ENCODE measurements at places on chromosomes 1 and 21.

GRCh38 chr1:164466001-164466421 lies 93.0 kb upstream of the PBX1 start:
- no peak for DNase-seq

DNA sequence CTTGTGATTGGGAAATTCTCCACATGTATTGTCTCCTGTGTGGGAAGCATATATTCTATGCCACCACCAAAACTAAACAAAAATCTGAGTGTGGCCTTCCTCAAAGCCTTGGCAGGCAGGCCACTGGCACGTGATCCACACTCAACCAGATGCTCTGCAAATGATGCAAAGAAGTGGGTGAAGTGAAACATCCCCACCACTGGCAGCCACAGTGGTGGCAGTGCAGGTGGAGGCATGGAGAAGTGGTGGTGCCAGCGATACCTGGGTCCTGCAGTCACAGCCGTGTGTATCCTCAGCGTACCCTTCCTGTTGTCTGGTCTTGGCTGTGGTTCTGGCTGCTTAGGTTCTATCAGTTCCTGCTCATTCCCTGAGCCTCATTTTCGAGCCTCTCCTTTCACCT lies 65.2 kb downstream of the PLPPR5 start:
- DNase-seq: no peak

DNA sequence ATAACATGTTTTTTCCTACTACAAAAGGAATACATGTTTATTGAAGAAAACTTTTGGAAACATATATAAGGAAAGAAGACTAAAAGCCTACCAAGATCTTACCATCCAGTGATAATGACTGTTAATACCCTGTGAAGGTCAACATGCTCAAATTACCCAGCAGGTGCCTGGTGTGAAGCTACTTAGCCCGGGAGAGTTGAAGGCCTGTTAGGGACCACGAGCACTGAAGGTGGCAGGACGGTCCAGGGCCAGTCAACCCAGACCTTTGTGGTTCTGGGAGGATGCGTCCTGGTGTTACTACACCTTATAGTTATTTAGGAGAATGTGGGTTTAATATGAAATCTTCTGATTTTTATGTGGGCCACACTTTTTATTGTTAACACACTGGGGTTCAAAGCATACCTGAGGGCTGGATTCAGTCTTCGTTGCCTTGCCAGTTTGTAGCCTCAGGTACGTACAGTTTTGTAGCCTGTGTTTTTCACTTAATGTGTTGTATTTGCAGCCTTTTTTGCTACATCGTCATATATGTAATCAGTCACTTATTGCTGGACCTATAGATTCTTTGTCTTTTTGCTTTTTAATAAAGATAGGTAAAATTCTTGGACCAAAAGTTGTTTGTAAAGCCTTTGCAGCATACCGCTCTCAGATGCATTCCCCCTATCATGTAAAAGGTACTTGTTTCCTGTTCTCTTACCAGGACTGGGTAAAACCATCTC lies 9.8 kb downstream of the ITSN1 start:
- no peak for DNase-seq

GRCh38 chr1:52368383-52369172 lies 2.6 kb upstream of the CC2D1B start:
- DNase-seq: no peak

DNA sequence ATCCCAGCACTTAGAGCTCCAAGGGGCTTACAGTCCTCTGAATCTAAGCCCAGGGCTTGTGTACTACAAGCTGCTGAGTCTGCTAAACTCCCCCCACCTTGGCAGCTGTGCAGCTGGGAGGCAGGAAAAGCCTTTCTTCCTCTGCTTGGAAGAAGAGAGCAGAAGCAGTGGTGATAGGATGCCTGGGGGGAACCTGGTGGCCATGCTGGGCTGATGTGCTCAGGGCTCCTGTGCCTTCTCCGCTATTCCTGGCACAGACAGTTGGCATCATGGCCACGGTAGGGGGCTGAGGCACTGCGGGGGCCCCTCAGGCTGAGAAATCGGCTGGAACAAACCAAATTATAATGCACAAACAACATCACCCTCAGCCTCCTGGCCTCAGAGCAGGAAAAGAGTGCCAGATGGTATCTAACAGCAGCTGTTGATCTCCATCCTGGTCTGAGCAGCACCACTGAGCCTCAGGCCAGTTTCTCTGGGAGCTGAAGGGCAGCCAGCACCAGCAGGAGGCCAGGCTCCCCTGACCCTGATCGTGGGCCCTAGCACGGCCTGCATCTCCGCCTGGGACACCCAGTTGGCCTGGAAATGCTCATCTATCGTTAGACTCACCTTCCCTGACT lies 35.8 kb downstream of the ECE1 start:
- DNase-seq: no peak

- no peak for DNase-seq
Measured at GRCh38 chr1:62436039-62436465, 797 bp upstream of the USP1 start.

DNA sequence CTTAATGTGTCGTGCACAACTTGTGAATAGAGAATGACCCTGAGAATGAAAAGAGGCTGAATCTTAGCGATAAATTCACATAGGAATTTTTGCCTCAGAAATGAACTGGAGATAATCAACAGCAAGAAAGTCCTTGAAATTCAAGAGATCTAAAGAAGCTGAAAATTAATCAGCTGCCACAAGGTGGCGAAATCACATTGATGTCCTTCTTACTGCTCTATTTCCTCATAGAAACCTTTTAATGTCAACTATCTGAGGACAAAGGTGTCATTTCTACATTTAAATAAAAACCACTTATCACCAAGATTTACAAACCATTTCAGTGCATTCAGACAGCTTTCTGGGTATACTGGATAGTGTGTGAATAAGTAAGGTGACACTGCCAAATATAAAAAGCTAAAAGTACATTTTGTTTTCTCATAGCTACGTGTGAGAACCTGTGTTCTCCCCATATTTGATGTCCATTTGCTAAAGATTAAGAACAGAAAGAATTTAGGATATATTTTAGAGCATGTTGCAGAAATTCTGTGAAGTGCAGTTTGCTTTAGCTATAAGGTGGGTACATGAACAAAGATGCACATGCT lies 485.3 kb upstream of the PTBP2 start:
- no peak for DNase-seq

DNA sequence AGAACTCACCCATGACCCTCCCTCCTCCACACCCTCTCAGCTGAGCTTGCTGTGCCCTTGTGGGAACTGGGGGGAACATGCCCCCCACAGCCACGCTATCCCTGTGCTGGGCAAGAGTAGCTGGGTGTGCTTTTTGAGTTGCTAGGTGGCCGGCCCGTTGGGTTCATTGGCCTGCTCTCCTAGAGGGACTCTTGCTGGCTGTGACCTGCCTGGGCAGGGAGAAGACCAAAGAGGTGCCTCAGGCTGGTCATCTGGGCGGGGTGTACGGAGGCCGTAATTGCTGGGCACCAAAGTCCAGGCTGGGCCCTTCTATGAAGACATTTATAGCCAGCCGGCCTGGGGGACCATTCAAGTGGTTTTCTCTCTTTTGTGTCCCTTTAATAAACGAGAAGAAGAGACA lies 138.3 kb upstream of the ZBTB40 start:
- DNase-seq: no peak

DNA sequence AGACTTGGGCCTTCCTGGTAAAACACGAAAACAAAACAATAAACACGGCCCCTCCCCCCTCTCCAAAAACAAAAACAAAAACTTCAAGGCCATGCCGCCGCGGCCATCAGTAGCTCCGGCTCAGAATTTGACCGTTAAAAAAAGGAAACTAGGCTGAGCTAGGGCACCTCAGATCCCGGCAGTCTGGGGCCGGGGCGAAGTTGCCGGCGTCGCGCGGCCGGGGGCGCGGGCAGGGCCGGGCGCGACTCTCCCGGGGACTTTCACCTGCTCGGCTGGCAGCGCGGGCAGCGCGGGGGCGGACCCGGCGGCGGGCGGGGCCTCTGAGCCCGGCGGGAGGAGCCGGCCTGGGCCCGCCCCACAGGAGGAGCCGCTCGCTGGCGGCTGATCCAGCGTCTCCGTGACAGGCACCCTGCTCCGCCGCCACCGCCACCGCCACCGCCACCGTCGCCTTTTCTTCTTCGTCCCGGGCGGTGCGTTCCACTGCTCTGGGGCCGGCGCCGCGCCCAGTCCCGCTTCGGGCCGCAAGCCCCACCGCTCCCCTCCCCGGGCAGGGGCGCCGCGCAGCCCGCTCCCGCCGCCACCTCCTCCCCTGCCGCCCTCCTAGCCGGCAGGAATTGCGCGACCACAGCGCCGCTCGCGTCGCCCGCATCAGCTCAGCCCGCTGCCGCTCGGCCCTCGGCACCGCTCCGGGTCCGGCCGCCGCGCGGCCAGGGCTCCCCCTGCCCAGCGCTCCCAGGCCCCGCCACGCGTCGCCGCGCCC lies at the start of gene NOS1AP:
Gene NOS1AP (plus strand): TSS at position 358 of the 760 bp plus-strand sequence. CDS start 487 bp downstream, outside the sequence.
- peak; percentile 52 for DNase-seq

- no peak for DNase-seq
Measured at GRCh38 chr1:236381565-236382158, 12.4 kb upstream of the EDARADD start.

GRCh38 chr1:169474302-169474995 lies 11.3 kb downstream of the SLC19A2 start:
- no peak for DNase-seq

DNA sequence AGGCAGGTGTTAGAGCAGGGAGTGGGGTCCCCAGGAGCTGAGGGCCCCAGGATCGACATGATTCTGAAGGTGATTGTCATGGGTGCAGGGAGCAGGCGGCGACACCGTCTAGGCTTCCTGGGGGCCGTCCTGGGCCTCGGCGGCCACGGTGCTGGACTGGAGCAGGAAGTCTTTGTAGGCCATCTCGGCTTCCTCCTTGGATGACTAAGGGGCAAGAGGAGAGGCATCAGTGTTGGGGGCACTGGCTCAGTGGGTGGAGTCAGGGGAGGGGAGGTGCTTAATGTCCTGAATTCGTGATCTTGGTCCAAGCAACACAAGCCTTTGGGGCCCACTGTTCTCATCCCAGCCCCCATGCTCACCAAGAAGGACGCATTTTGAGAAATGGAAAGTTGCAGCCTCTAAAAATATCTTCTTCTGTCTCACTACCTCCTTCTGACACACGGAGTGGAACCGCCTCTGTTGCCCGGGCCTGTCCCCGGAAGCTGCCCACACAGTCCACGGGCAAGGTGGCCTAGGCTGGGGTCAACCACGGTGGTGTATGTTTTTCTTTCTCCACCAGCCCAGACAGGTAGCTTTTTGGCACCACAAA lies 8.6 kb upstream of the FCMR start:
- no peak for DNase-seq

DNA sequence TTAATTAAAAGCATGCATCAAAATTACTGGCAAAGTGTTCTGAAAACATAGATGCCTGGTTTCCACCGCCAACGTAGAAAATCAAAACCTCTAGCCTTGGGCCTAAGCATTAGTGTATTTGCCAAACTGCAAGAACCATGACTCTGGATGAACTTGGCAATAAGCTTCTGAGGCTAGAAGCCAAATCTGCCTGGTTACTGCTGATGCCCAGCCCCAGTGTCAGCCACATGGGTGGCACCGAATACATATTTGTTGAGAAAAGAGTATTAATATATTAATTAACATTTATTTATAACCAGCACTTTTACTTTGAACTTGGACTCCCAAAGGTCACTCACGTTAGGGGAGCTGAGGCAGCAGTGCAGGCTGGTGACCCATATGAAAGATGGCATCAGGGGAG lies 140.6 kb upstream of the HMGB4 start:
- DNase-seq: no peak

GRCh38 chr1:9150582-9151327 lies 21.9 kb upstream of the GPR157 start:
- DNase-seq: no peak

DNA sequence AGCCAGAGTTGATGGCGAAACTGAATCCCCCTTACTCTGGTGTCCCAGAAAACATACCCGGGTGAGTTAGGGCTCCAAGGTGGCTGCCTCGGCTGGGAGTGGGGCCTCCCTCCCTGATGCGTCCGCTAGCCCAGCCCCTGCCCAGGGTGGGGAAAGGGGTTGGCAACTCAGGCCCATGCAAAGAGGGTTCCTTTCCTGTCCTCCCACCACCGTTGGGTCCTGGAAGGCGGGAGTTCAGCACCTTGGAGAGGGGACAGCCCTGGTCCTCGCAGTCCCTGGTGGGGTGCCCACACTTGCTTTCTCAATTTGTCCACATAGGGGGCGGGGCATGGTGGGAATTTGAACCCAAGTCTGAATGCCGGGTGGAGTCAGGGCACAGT lies 6.1 kb downstream of the SRM start:
- DNase-seq: no peak

DNA sequence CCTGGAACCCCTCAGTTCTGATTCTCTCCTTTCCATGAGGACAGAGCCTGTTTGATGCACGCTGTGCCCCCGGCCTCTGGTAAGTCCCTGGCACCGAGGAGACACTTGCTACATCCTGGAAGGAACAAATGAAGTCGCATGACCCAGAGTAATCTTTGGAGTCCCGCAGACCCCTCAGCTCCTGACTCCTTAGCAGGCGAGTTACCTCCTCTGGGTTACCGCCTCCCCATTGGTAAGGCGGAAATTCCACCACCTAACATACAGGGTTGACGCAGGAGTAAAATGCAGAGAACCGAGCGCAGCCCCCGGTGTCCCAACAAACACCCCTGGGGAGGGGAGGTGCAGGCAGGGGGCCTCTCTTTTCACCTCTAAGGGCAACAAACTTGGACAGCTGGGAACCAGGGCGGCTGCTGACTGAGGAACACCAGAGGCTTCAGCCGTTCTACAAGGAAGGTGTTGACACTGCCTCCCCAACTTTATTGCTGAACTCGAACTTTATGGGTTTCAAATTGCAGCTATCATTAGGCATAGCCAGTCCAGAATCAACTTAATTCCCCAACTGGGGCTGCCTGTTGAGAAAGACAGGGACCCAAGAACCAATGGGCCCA lies 115.3 kb upstream of the IFFO2 start:
- no peak for DNase-seq

- no peak for DNase-seq
Measured at GRCh38 chr1:244214009-244214967, 163.2 kb downstream of the ZBTB18 start.

DNA sequence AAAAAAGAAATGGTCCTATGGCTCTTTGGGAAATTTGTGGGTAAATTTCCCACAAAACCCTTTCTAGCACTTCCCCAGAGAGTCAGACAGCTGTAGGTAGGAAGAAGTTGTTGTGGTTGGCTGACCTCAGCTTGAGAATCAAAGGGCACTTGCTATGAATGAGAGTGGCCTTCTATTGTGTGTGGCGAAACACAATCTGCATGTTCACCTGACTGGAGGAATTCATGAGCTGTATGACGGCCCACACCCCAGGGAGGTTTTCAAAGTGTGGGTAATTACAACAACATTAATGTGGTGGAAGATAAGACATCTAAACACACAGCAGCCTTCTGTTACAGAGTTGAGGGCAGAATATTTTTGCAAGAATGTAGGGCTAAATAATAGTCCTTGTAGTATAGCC lies 38.8 kb downstream of the NGF start:
- DNase-seq: no peak

GRCh38 chr1:84603941-84604830 lies 29.9 kb upstream of the CTBS start:
- DNase-seq: no peak

DNA sequence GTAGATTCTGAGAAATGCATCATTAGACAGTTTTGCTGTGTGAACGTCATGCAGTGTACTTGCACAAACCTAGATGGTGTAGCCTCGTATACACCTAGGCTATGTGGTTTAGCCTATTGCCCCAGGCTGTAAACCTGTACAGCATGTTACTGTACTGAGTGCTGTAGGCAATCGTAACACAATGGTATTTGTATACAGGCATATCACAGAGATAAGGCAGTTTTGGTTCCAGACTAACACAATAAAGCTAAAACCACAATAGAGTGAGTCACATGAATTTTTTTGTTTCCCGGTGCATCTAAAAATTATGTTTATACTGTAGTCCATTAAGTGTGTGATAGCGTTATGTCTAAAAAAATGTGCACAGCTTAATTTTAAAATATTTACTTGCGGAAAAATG lies 6.9 kb downstream of the IL10RB start:
- no peak for DNase-seq

- no peak for DNase-seq
Measured at GRCh38 chr1:223860051-223860622, 14.4 kb upstream of the TP53BP2 start.
